ENCODE measurements at places on chromosomes 7 and 10.

GRCh38 chr7:4212376-4212775 is 469.7 kb upstream of the FOXK1 start:
- peak; percentile 23 for DNase-seq

GRCh38 chr7:118028226-118028625 is 155.0 kb upstream of the CTTNBP2 start:
- DNase-seq = no peak

DNA sequence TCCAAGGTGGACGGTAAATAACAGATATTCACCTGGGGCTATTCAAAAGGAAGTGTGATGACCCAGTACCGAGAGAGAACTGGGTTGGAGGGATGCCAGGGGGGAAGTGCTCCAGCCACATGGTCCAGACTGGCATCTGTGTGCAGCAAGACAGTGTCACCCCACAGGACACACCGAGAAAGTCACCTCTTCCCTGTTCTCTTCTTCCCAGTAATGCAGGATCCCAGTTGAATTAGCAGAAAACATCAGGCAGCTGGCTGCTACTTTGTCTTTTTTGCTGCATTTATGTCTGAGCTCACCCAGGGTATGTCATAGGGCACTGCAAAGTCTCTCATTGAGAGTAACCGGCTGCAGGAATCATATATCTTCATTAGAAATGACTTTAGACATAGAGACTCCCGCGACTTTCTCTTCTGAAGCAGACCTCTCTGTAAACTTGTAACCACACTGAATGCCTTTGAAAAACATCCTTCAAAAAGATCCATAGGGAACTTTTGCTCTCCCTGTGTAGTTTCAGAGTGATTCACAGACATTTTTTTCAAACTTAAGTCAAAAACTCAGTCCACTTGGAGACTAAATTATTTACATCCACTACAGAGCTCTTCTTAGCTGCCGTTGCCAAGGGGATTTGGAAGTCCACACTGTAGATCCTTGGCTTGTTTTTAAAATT is 609.0 kb upstream of the DPP6 start:
- no peak for DNase-seq

DNA sequence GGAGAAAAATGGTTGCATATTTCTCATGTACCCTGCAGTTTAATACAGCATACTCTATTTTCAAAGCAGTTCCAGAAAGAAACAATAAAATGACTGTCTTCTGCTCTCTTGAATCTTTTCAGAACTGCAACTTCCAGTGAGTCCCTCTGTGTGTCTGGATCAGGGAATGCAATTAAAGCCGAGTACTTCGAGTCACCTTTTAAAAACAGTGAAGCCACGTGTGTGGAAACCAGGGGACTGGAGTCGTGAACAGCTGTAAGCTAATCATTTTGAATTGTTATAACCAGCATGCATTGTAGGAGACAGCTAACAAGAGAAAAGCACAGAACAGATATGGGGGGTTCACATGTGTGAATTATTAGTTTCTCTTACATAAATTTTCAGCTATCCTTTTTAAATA is 109.1 kb downstream of the CPED1 start:
- DNase-seq = no peak

GRCh38 chr7:47625861-47626715 is 44.2 kb upstream of the TNS3 start:
- DNase-seq = peak; percentile 71

- DNase-seq = peak; percentile 47
These were observed 357.6 kb downstream of the DPP6 start for GRCh38 chr7:154409703-154410311.

DNA sequence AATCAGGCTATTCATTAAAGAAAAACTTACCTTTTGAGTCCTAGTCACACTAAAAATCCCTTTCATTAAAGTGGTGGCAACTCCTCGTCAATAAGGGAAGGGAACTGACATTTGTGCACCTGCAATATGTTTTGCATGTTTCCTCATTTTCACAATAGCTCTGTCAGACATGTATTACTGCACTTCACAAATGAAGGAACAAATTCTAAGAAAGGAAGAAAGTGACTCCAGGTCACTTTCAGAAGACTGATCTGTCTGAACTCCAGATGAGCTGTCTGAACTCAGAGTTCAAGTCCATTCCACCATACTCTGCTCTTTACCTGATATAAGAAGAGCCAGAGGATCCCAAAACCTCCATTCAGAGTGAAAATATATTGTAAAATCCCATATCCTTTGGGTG is 50.3 kb upstream of the GSAP start:
- no peak for DNase-seq

- peak; percentile 95 for DNase-seq
These were observed 16.5 kb downstream of the AP5Z1 start for GRCh38 chr7:4791738-4792536.

- DNase-seq = peak; percentile 41
These were observed 1.5 kb downstream of the IRF5 start for GRCh38 chr7:128939075-128939860.

- no peak for DNase-seq
These were observed 164.7 kb downstream of the PRKG1 start for GRCh38 chr10:51239006-51239405.

DNA sequence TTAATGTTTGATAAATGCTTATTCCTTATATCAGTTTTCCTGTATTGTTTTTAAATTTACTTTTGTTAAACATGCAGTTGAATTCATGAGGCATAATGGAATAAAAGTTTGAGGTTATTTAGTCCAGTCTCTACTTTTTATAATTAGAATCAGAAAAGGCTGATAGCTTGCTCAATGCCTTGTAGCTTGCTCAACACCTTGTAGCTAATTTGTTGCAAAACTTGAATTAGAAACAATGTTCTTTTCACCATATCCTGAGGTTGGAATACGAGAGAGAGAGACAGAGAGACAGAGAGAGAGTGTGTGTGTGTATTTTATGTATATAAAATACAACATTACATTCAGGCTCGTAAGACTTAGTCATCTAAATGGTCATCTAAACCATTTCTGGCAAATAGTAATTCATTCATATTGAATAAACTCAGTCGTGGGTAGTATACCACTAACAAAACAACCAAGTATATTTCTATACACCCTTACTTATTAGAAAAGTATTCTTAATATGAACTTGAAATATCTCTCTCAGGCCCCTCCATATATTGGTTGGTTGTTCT is 243.5 kb downstream of the ADK start:
- DNase-seq = no peak

DNA sequence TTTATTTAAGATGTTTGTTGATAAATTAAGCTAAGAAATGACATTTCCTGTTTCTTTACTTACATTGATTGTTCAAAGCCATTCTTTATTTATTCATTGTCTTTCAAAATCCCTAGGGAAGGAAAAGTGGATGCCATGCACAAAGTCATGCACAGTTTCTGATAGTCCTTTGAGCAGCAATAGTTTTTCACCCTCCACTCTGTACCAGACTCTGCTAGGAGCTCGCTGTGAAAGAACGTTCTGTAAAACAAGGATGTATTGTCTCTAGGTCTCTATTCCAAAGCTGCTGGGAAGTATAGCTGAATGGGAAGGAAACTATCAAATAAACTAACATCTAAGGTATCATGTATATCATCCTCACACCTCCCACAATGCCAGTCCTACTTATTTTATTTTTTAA is 7.8 kb upstream of the NOC3L start:
- no peak for DNase-seq

GRCh38 chr10:30029872-30030256 is 29.5 kb downstream of the JCAD start:
- no peak for DNase-seq
